Activated CD4-positive, CD25-positive, alpha-beta regulatory T cell treated with anti-CD3 and anti-CD28 coated beads, Interleukin-2, amount 50 U/mL, for 24 hours (primary cell): ENCODE measurements at places on chromosomes 12 and 14.

DNA sequence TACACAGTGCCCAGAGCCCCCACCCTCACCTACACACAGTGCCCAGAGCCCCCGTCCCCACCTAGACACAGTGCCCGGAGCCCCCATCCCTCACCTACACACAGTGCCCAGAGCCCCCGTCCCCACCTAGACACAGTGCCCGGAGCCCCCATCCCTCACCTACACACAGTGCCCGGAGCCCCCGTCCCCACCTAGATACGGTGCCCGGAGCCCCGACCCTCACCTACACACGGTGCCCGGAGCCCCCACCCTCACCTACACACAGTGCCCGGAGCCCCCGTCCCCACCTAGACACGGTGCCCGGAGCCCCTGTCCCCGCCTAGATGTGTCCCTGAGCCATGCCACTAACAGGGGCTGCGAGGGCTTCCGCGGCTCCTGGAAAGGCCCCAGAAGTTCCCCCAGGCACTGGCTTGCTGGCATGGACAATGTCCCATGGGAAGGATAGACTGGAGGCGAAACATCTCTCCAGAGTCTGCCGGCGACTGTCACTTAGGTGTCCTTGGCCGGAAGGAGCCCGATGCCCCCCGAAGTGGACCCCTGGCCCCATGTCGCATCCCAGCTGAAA lies 146.0 kb downstream of the PIWIL1 start:
- no peak for ATAC-seq

DNA sequence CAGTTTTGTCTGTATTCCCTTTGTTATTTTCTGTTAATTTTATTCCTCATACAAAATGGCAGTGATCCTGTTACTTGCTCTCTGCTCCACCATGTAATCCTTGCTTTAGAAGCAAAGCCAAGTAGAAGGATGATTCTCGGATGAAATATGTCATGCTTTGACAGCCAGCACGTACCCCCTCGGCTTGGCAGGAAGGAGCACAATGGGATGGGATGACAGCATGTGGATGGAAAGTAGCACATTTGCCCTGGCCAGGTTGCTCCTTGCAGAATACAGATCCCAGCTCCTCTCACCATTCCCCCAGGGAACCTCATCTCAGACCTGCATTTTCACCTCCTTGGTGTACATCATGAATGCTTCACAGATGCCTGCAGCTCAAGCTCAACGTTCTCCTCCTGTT lies 35.1 kb upstream of the ATF1 start:
- no peak for ATAC-seq

- peak; percentile 88 for ATAC-seq
Measured at GRCh38 chr14:53109105-53110041, 43.8 kb downstream of the DDHD1 start.

DNA sequence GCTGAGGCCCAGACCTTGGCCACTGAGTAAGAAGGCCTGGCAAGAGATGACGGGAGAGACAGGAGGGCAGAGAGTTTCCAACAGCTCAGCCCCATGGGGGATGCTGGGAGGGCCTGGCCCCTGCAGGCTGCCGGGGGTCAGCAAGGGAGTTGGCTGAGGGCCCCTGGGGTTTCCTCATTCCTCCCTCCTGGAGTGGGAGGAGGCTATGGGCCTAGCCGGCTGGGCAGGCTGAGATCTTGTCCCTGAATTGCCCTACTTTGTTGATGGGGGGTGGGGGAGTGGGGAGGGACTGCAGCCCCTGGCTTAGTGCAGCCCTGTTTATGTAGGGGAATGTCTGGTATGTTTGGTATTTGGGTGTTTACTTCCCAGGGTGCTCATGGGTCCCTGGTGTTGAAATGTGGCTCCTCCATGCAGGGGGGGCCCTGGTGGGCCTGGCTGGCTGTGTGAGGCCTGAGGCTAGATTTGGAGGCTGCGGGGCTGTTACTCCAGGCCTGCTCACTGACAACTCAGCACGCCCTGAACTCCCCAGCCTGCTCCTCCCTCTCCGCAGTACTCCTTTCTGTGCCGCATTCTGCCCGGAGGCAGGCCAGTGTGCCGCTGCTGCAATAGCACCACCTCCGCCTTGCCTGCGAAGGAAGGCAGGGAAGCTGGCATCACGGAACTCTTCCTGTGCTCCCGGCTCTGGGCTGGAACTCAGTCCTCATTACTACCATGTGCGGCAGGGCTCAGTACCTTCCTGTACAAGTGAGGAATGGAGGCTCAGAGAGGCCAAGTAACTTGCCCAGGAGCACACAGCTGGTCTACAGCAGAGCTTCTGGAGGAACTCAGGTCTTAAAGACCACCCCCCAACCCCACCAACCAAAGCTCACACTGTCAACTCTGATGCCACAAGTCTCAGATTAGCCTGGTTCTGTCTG lies 25.3 kb downstream of the JDP2 start:
- no peak for ATAC-seq

- no peak for ATAC-seq
Measured at GRCh38 chr14:102315121-102315520, 4.4 kb upstream of the ZNF839 start.

DNA sequence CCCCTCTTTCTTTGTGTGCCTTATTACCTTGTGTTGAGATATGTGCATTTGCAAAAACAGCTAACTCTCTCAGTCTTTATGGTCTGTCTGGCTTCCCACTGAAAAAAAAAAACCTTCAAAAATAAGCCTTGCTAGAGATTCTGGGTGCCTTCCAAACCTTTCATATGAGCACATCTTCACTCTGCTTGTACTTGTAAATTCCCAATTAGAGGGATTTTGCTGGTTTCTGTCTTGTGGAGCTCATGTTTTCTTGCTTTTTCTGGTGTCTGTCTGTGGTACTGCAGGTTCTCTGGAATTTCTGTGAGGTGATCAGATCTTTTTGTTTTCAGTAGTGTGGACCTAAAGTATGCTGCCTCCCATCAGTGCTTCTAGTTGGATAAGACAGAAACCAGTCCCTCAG lies 100.1 kb downstream of the PIK3C2G start:
- ATAC-seq = no peak

DNA sequence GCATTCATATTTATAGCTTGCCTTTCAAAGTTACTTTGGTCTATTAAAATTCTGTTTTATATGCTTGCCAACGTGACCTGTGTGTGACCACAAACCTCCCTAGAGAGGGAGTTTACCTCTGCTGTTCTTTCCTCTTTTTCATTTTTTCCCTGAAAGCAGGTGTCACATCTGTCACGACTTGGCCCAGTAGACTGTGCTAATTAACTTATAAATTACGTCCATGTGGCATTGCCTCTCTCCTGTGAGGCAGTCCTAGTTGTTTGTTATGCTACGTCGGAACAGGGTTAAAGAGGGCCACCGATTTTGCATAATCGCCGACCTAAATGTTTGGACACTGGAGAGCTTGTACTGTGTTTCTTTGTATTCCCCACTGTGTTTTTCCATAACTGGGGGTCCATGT lies 343.9 kb upstream of the FLRT2 start:
- no peak for ATAC-seq

- ATAC-seq = no peak
Measured at GRCh38 chr14:81033698-81034240, 78.3 kb downstream of the TSHR start.

GRCh38 chr14:81386290-81386745 lies 13.8 kb downstream of the STON2 start:
- no peak for ATAC-seq

DNA sequence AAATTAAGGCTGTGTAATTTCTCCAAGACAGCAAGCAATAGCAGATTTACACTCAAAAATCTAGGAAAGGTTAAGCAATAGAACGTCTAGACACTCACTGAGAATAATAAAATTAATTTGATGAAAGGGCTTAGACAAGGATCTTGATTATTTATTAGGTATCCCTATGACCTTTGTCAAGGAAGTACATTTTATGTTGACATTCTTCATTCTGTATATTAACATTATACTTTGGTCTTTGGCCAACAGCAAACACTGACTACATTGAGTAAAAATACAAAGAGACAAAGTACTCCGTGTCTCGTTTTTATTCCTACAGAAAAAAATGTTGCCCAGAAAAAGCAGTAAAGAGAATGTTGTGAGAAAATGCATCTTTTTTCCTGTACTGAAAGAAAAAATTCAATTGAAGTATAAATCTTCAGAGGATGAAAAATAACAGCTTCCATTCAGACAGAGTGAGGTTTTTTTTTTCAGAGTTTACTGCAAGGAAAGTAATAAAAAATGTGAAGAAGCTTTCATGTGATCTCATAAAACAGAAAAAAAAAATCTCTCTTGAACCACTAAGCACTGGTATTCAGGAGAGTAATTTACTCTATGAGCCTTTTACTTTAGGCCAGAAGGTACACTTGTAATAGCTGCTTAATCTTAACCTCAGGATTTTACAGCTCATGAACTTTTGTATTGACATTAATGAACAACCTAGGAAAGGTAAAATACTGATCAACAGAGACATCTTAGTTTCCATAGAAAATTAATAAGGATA lies 605.0 kb downstream of the FSCB start:
- no peak for ATAC-seq

GRCh38 chr12:51330186-51330585 lies 6.2 kb upstream of the BIN2 start:
- ATAC-seq = no peak

DNA sequence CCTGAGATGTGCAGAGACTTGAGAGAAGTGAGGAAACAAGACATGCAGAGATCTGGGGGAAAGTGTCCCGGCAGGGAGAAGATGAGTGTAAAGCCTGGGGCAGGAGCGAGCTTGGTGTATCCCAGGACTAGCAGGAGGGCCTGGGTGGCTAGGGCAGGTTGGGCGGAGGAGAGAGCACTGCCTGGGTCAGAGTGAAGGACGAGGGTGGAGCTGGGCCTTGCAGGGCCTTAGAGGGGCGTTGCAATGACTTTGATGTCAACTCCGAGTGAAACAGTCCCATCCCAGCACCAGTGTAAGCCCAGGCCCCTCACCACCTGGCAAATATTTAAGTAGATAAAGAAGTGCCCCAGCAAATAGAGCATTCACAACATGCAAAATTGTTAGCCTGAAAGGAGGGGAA lies 24.2 kb upstream of the RFLNA start:
- no peak for ATAC-seq

- ATAC-seq = no peak
Measured at GRCh38 chr12:114414031-114414865, 8.3 kb upstream of the TBX5 start.

GRCh38 chr12:11580125-11580751 lies 69.2 kb upstream of the ETV6 start:
- peak; percentile 7 for ATAC-seq

DNA sequence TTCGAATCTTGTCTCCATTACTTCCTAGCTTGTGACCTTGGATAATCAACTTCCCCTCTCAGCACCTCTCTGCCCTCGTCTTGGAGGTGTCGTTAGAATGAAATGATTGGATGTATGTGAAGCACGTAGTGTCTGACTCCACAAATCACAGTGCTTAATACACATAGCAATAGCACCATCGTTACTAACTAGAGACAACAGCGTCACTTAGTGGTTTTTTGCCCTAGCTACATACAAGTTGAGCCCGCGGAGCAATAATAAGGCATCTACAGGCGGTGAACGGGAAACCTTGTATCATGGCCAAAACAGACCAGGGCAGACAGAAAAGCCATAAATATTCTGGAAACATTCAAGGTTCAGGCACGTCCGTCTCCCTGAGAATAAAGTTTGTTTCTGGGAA lies 154.9 kb downstream of the ASCL4 start:
- ATAC-seq = no peak

- no peak for ATAC-seq
Measured at GRCh38 chr14:75196468-75196867, 20.1 kb upstream of the TMED10 start.

DNA sequence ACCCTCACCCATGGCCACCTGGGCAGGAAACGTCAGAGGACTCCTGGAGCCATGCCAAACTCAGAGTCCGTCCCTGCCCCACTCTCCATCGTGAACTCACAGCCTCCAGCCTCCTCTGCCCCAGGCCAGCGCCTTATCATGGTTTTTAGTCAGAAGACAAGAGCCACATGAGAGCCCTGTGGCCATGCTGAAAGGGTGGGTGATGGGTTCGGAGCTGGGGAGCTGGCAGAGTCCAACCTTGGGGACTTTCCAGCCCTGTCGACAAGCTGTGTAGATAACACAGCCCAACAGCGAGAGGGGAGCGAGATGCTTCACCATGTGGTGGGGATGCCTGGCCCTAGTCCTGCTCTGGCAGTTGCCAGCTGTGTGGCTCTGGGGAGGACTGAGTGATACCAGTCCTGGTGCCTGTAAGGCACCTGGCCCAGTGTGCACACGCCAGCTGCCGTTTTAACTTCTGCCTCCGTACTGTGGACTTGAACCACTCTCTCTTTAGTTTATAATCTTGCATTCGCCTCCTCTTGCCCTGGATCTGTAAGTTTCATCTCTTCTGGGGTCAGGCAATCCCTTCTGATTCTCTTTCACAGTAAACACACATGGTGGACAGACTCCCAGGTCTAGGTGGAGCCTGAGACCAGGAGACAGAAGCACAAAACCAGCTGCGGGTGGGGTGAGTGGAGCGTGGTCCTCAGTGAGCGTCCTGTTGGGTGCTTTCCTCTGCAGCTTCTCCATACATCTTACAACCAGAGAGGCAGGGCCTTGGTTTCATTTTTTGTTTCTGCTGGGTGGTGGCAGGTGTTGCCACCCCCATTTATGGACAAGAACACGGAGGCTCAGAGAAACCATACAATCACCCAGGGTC lies 55.3 kb downstream of the RIN3 start:
- ATAC-seq = peak; percentile 79

DNA sequence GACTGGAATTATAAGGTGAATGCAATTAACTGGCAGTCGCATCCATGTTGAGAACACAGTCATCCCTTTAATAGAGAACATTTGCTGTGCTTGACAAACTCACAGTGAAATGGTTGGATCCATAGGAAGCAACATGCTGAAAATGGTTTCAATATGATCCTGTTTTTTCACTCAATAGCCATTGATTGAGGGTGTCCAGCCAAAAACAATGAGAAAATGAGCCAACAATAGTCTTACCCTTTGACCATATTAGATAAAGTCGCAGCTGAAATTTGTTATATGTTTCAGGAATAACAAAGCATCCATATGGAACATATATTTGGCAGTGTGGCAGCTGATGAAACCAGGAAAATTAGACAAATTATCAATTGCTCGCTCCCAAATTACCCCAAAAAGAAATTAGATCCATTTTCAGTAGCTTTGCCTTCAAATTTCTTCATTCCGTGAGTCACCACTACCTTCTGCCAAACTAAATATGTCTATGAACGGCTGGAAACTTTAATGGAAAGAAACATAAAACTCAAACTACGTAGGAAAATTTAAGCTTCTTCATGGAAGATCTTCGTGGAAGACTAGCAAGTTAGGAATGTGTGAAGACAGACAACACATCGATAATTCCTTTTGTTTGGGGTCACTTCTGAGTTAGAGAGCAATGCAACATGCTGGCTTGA lies 17.4 kb downstream of the IGF1 start:
- no peak for ATAC-seq

GRCh38 chr14:77489041-77489440 lies 9.6 kb downstream of the ISM2 start:
- ATAC-seq = no peak

GRCh38 chr14:104794993-104795780 lies at the start of gene AKT1:
TSS of gene AKT1 (minus strand) at chr14:104795748. CDS start at chr14:104792643, 3,105 bp downstream.
- ATAC-seq = peak; percentile 60

- ATAC-seq = no peak
Measured at GRCh38 chr12:94261119-94261518, 112.7 kb downstream of the PLXNC1 start.

- ATAC-seq = no peak
Measured at GRCh38 chr12:76964784-76965571, 86.2 kb upstream of the CSRP2 start.
